ENCODE measurements at places on chromosomes 6 and 20.
A peak's percentile ranks its signal among the peaks of the same experiment; 100 is the strongest.

GRCh38 chr6:168098431-168098861 is 19.4 kb upstream of the FRMD1 start:
- DNase-seq = no peak

DNA sequence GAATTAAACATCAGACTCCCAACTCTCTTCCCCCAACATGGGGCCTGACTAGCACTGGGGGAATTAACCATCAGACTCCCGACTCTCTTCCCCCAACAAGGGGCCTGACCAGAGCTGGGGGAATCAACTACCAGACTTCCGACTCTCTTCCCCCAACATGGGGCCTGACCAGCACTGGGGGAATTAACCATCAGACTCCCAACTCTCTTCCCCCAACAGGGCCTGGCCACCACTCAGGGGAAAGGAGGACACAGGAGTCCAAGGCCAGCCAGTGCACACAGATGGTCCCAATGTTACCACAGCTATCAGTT is 13.1 kb downstream of the CST7 start:
- no peak for DNase-seq

DNA sequence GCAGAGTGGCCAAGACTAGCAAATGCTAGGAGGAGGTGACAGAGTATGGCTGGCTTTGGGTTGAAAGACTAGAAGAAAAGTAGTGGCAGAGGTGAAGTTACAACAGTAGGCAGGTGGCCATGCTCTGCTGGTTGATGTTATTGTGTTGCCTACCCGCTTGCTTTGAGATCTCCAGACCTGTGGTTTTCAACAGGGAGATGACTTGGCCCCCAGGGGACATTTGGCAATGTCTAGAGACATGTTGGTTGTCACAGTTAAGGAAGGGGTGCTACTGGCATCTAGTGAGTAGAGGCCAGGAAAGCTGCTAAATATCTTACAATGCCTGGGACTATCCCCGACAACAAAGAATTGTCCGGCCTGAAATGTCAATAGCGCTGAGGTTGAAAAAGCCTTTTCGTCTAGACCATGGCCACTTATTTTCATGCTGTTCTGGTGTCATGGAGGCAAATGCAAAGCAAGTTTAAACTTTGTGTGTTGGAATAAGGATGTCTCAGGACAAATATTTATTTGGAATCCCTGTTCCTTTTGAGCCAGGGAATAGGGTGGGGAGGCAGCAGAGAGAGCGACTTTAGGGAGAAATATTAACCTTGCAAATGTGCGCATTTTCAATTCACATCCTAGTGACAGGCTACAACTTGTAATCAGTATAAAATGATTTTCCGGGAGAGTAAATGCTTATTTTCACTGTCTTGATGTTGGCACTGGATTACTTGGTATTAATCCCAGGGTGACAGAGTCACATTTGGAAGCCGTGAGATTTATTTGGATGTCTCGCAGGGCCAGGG is 203.9 kb downstream of the ZNF217 start:
- DNase-seq = no peak

DNA sequence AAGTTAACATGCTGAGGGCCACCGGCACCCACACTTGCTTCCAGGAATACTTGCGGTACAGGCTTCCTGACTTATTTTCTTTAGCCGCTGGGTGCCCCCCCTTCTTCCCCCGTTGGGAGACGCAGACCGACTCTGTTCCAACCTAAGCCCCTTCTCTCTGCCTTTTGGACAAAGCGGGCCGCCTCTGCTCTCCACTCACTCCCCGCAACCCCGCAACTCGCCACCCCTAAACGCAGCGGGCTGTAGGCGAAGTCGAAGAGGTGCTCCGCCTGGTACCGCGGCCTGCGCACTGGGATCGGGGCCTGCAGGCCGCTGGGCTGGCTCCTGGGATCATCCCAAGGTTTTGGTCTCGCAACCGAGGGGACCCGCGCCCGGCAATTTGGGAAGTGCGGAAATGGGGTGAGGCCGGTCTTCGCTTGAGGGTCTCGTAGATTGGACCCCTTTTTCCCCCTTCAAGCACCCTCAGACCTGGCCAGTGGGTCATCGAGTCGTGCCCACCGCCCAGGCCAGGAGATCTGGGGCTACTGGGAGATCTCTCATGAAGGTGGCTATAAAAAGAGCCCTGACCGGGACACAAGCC is 4.7 kb upstream of the FOXF2 start:
- no peak for DNase-seq

DNA sequence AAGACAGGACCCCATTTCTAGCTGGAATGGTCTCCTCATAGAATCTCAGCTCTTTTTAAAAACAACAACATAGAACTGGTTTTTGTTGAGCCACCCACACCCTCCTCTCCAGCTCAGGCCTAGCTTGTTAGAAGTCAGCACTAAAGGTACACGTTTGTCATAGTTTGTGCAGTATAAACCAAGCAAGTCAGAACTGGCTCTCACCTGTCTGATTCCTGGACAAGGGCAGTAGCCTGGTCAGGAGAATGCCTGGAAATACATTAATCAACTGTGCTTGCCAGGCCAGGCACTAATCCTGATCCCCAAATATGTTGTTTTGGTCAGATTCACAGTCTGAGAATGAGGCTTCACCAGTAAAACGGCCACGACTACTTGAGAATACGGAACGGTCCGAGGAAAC is 296.7 kb downstream of the ZFAND3 start:
- DNase-seq = no peak

- DNase-seq = no peak
These were observed 93.2 kb downstream of the JARID2 start for GRCh38 chr6:15339081-15339480.

- no peak for DNase-seq
These were observed 126.5 kb upstream of the CITED2 start for GRCh38 chr6:139500977-139501376.

- DNase-seq = no peak
These were observed 78.7 kb downstream of the AK9 start for GRCh38 chr6:109612268-109612667.

GRCh38 chr20:32749914-32750637 is 6.8 kb upstream of the COMMD7 start:
- no peak for DNase-seq

DNA sequence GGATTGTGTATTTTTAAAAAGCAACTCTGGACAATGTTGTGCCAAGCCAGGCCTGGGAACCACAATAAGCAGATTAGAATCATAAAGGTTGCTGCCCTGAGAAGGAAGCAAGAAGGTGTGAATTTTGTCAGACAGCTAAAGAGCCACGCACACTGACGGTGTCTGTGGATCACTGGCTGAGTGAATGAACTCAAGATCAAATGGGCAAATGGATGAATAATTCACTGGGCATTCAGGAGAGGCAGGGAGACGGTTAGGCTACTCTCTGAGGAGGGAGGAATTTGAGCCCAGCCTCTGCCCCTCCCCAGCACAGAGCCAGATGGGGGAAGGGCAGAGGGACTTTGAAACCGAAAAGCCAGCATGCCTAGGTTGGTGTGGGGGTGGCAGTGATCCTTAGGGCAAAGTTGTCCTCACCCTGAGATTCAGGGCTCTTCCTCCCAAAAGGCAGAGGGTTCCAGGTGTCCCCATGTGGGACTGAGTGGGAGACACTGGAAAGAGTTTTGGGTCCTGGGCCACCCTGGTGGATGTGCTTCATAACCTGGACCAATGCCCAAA is 19.5 kb upstream of the SLC22A7 start:
- DNase-seq = peak; percentile 25

DNA sequence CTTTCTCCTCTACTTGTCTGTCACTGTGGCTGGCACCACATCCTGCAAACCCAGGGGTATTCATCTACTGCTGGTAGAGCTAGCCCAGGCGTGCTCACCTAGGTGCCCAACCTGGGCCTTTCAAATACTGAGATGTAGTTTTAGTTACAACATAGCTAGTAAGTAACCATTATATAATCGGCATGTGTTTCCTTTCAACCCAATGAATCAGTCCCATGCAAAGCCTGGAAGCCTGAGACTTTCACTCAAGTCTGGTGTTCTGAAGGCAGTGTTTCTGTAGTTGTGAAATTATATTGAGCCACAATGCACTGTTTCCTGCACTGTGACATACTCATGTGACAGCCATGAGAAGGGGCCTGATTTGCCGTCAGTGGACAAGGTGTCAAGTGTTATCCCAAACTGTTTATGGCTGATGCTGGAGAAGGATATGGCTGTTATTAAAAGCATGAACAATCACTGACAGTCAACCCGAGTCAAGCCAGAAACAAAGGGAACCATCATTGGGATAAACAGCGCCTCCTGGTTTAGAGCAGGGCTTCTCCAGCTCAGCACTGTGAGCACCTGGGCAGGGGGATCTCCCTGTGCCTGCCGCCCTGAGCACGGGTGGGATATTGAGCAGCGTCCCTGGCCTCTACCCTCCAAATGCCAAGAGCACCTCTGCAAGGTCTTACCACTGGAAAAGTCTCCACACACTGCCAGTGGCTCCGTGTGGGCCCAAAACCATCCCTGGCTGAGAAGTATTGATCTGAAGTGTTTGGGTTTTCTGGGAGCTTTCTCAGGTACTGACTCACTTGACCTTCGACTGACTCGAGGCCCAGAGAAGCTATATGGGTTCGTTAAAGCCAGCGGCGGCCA is 1.6 kb downstream of the PSMA7 start:
- no peak for DNase-seq

- no peak for DNase-seq
These were observed 199.5 kb upstream of the KCNK16 start for GRCh38 chr6:39521958-39522357.

GRCh38 chr6:77926198-77926751 is 273.4 kb downstream of the MEI4 start:
- DNase-seq = no peak

GRCh38 chr6:17967668-17968518 is 19.5 kb downstream of the KIF13A start:
- DNase-seq = peak; percentile 92

- no peak for DNase-seq
These were observed 597 bp downstream of the LY86 start for GRCh38 chr6:6588924-6589709.

DNA sequence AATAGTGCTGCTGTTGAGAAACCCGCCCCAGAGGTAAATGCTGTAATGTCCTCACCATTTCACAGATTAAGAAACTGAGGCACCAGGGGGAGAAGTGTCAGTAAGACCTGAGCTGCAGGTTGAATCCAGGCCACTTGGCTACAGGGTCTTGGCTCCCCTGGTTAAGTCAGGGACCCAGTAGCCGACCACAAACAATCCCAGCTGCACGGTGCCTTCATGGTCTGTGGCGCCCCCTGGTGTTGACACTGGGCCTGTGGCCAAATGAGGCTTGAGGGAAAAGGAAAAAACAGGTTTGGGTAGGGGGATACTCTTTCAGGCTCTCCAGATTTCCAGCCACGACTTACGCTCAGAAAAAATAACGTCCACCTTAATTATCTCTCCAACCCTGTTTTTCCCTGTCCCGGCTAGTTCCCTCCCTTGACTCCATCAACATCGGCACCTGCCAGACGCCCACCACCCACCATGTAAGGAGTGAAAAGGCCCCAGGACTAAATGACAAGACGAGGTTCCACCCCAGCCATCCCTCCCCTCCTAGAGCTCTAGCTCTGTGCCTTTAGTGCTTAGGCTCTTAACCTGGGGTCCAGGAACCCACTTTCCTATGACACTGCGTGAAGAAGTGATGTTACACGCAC is 47.7 kb upstream of the POLR1H start:
- no peak for DNase-seq

GRCh38 chr6:160031442-160031841 is 62.6 kb downstream of the IGF2R start:
- DNase-seq = peak; percentile 69

DNA sequence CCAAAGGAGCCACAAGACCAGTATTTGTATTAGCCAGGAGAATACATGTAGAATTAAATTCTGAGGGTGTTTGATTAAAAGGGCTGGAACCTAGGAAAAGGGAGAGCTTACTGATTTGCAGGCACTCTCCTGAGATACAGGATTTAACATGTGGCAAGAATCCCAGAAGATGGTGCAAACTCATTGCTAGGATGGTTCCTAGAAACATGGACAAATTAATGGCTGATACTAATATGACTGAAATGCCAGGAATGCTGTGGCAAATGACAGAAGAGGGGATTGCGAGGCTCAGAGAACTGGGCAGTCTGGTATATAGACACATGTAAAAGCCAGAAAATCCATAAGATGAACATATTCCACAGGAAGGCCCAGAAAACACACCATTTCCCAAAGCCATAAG is 118.1 kb downstream of the RWDD2A start:
- no peak for DNase-seq

GRCh38 chr6:135296715-135297114 is 115.6 kb downstream of the MYB start:
- no peak for DNase-seq

GRCh38 chr6:13507306-13507860 is 20.0 kb upstream of the GFOD1 start:
- DNase-seq = no peak

- peak; percentile 60 for DNase-seq
These were observed 7.4 kb upstream of the SLC12A5 start for GRCh38 chr20:46021361-46022359.

DNA sequence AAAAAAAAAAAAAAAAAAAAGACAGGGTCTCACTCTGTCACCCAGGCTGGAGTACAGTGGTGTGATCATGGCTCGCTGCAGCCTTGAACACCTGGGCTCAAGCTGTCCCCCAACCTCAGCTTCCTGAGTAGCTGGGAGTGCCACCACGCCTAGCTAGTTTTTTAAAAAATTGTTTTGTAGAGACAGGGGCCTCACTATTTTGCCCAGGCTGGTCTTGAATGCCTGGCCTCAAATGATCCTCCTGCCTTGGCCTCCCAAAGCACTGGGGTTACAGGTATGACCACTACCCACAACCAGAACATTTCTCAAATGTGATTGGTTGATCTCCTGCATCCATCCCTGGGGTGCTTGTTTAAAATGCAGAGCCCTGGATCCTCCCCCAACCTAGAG is 5.6 kb upstream of the RBCK1 start:
- no peak for DNase-seq

DNA sequence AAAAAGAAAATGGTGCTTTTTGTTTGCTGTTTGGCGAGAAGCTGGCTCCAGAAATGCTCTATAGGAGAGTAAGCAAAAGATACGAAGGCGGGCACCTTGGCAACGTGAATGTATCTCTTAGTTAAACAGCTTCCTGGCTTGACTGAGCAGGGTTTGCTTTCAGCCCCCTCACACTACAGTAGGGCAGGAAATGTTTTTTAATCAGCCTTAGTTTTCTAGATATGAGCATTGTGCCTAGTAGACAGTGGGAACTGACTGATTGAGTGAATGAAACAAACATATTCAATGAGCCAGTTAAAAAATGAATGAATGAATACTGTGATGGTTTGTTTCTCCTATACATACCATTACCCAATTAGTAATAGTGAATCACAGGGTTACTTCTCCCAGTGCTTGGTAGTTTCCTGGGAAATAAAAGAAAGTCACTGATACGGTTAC is 19.9 kb downstream of the CAP2 start:
- peak; percentile 75 for DNase-seq

- no peak for DNase-seq
These were observed 155.4 kb downstream of the SMOC2 start for GRCh38 chr6:168596344-168596743.

DNA sequence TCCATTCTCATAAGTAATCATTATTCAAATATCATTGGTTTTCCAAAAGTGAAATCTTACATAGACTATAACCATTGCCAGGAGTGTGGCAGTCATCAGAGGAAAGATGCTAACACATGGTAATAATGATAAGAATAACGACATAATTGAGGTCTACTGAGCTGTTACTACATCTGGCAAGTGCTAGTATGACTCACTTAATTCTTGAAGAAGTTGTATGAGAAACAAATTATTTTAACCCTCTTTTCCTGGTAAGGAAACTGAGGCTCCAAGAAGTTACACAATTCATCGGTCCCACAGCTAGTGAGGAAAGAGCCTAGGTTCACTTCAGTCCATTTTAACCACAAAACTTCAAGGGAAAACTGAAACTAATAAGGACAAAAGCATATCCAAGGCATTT is 335.6 kb upstream of the BTBD3 start:
- no peak for DNase-seq

Measured in HT1080 (cell line).